ENCODE measurements at places on chromosomes 4 and X.

DNA sequence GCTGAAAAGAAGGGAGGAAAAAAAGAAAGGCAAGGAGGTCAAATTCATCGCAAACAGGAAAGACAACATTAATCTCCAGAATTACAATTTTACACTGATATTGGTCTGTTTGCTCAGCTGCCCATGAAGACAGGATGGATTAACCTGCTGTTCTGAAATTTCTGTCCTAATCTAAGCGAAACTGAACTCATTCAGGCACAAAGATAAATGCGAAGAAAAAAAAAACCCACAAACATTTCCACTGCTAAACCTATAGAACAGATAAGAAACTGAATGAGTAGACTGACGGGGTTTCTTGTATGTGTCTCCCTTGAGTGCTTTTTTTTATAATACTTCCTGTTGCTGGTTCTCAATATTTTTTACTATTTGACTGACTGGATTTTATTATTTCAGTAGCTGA lies 251.8 kb upstream of the FTHL17 start:
- DNase-seq, result no peak

DNA sequence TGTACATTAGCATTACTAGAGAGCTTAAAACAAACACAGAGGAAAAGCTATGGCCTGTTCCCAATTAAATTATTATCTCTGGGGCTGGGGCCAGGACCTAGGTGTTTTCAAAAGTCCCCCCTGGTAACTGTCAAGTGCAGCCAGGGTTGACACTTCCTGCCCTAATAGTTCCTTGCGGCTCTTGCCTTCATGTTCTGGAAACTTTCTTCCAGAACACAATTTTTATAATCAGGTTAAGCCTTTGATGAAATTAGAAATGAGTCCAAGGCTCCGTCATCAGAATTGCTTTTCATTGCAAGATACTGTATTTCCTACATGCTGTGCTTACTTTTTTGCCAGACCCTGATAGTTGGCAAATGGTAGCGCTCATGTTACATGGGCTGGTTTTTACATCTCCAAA lies 229.6 kb downstream of the UNC5C start:
- no peak for DNase-seq

DNA sequence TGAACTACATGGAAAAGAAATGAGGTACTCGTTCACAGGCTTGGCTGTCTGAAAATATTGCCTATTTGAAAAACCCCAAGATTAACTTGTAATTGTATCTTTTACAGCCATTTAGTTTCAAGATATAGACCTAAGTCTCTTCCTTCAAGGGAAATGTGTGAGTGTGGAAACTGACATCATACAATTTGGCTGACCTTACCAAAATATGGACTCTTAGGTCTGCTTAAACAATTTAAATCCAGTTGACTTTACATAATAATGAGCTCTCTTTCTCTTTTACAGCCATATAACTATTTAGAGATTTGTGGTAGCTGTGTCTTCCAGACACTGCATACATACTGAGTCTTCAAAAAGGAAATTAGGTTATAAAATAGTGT lies 186.9 kb downstream of the NR3C2 start:
- no peak for DNase-seq

DNA sequence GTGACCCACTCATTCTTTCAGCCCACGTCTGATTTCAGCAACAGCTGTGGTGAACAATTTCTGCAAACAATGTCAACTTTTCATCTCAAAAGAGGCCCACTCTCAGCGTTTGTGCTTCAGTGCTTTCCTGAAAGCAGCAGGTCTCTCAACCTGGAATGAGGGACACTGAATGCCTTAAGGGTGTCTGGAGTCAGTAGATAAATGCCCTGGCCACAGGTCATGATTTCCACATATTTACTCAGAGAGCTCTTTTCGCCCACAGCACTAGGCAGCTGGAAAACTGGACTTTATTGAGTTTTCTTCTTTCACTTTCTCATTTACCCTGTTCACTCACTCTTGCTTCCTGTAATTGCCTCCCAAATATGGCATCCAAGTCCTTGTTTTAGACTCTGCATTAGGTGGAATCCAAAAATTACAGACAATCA lies 52.8 kb downstream of the NPFFR2 start:
- DNase-seq, result no peak

- no peak for DNase-seq
Observed at GRCh38 chr4:76074468-76074867, at the start of gene ART3. Gene ART3 (plus strand): TSS chr4:76074709. CDS start chr4:76075890, 1,181 bp downstream.

GRCh38 chr4:164761746-164762275 lies 7.9 kb downstream of the SMIM31 start:
- no peak for DNase-seq

- DNase-seq, result no peak
Observed at GRCh38 chr4:167811958-167812357, 280.4 kb upstream of the ANXA10 start.
